ENCODE measurements at places on chromosomes 2 and 18. TPM values are rescaled to one million over a fixed set of nuclear protein-coding genes. Genes with fewer than 3 reads are reported as not detected.

Gene VSNL1
- 6.0 TPM for total RNA-seq

Gene NEU2
- 5.3 TPM for total RNA-seq

Gene ACTG2
- 14.6 TPM for total RNA-seq

Gene FAM124B
- total RNA-seq, result 0.72 TPM

Gene TRIP12
- total RNA-seq, result 159 TPM

GRCh38 chr2:36951027-36951518 lies 15.3 kb downstream of the STRN start:
- DNase-seq, result no peak

- DNase-seq, result no peak
These were observed 192.2 kb downstream of the ZNF385B start for GRCh38 chr2:179669196-179669595.
